Activated naive CD4-positive, alpha-beta T cell (primary cell): ENCODE measurements at places on chromosomes 6 and 20.

DNA sequence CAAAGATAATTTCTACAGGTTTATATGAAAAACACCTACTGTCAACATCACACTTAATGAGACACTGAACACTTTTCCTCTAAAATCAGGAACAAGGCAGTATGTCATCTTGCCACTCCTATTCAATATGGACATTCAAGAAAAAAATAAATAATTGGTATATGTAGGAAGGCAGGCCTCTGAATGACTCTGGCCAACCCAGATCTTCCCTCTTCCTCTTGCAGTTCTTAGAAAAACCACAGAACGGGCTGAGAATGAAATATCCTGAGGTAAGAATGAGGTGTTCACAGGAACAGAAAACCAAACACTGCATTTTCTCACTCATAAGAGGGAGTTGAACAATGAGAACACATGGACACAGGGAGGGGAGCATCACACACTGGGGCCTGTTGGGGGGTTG lies 1207.2 kb upstream of the CITED2 start:
- no peak for DNase-seq

DNA sequence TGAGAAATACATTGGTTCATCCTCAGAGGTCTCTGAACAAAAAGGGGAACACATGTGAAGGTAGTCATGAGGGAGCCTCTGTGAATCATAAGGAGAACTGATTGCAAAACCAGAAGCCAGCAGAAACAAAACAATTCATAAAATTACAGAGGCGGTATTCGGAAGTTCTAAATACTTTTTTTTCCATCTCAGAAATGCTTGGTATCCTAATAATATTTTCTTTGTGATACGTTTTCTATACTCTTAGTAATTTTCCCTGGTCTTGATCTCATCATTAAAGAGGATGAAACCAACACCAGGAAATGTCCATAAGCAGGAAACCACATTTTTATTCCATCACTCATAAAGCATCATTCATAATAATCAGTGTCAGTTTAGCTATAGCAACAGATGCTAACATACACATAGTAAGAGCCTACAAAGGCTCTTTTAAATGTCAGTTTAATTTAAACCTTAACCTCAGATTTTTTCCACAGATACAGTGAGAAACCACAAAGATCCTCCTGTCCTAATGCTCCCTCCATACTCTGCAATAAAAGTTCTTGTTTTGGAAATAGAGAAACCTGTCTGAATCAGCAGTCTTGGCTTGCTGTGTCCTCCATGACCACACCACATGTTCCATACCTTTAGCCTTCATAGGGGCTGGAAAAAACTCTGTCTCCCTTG lies 29.2 kb downstream of the SGK1 start:
- DNase-seq, result no peak

- DNase-seq, result no peak
These were observed 80.8 kb upstream of the MPC1 start for GRCh38 chr6:166463359-166464067.

DNA sequence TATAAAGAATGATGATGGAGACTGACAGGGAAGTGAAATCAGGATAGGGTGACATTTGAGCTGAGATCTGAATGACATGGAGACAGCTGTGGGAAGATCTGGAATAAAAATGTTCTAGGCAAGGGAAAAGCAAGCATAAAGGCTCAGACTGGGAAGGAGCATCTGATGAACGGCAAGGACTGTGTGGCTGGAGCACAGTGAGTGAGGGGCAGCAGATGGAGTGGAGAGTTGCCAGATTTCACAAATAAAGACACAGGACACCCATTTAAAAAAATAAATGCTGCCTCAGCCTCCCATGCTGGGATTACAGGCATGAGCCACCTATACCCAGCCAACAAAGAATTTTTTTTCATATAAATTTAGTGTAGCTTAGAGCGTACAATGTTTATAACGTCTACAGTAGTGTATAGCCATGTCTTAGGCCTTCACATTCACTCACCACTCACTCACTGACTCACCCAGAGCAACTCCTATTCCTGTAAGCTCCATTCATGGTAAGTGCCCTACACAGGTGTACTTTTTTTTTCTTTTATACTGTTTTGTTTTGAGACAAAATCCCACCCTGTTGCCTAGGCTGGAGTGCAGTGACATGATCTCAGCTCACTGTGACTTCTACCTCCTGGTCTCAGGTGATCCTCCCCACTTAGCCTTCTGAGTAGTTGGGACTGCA lies 2.4 kb upstream of the ZBTB24 start:
- DNase-seq, result no peak

GRCh38 chr6:44404715-44405099 lies 17.2 kb downstream of the CDC5L start:
- no peak for DNase-seq

DNA sequence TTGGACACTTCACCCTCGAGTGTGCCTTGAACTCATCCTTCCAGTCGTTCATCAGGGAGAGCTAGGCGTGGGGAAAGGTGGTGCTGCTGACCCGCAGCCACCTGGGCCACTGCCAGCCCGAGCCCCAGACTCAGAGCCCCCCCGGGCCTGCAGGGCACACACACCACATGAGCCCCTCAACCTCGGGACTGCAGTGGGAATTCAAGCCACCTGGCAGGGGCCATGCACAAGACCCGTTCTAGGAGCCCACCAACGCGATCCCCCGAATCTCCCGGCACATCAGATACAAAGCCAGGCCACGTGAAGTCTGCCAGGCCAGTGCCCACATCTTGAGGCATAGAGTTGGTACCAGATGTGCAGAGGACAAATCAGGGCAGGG lies 2.8 kb downstream of the ZNF512B start:
- no peak for DNase-seq

DNA sequence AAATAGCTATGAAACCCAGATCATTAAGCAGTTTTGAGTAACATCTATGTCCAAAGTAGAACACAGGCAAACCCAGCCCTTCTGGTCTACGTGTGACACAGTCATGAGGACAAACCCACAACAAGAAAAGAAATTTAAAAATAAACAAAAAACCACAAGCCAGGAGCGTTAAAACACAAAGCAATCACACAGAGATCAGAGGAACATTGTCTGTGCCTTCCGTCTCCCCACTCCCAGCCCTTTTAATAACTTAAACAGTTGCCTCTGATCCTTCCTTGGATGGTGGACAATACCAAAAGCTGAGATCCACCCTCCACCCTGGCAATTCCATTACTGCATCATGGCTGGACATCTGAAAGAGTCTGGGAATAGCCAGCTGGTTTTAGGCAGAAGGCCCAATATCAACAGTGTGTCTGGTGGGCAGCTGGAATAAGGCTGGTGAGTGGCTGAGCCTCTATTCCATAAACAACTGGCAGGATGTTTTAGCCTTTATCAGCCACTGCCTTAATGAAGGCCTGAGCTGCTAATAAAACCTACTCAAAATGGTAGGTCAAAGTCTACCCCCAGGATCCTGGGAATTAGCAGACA lies 15.7 kb upstream of the LAMA4 start:
- no peak for DNase-seq

- no peak for DNase-seq
These were observed 602 bp upstream of the HLA-DPB1 start for GRCh38 chr6:33075208-33075567.

- DNase-seq, result peak; percentile 55
These were observed 89.8 kb upstream of the PRSS16 start for GRCh38 chr6:27157459-27158315.
